Substantia nigra (tissue), 51 donors: ENCODE measurements at places on chromosomes 2 and 18.

- no peak for DNase-seq
Measured at GRCh38 chr2:179636995-179637394, 224.4 kb downstream of the ZNF385B start.

GRCh38 chr2:122219504-122219903 is 464.1 kb downstream of the TSN start:
- DNase-seq = no peak

GRCh38 chr18:37243741-37244140 is 321.9 kb downstream of the CELF4 start:
- DNase-seq = no peak

DNA sequence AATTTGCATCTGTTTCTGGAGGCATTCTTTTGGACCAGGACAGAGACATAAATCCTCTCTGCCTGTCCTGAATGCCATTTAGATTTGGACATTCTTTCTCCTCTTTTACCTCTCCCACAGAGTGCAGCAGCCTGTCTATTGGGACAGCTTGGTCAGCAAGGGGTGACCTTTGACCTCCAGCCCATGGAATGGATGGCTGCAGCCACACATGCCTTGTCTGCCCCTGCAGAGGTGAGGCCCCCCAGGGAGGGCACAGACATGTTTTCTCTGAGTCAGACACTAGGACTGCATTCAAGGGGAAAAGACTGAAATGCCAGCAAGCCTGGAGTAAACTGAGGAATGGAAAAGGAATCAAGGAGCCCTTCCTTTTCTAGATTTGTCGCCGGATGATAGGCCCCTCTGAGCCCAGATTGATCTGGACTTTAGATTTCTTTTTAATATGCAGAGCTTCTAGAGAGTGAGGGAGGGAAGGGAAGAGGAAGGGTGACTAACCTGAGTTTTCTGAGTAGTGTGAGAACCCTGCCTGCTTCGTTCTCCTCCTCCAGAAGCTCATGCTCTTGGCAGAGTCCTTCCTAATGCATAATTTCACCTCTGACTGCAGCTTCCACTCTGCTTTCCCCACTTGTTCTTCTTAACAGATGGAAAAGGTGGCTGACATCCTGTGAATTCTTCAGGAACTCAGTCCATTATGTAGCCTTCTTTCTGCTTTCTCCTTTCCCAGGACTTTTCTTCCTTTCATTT is 16.1 kb upstream of the TTLL4 start:
- no peak for DNase-seq

- no peak for DNase-seq
Measured at GRCh38 chr2:191081411-191082155, 67.6 kb upstream of the STAT1 start.

- DNase-seq = no peak
Measured at GRCh38 chr2:25213229-25213628, 44.8 kb upstream of the POMC start.

GRCh38 chr2:135005753-135006152 is 41.5 kb downstream of the MAP3K19 start:
- no peak for DNase-seq

DNA sequence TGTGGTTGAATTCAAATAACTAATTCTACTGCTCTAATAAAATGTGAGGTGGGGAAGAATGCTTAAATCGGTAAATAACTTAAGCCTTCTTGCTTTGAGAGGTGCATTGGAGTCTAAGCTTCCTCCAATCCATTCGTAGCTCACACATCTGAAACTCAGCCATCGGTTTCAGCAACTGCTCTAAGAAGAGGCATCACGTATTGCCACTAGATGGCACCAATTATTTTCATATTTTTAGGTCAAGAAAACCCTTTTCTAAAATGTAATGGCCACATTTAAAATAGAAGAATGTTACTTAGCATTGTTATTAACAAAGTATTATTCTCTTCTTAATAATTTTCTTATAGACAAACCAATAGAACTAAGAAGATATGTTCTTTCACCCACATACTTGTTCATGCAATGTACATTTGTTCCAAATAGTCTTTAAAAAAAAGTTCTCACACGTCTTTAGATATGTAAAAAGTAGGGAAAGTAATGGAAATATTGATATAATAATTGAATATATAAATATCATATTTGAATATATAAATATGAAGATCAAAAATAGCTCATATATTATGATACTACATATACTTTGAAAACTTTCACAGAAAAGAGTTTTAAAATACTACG is 229.8 kb downstream of the CCDC178 start:
- DNase-seq = no peak

DNA sequence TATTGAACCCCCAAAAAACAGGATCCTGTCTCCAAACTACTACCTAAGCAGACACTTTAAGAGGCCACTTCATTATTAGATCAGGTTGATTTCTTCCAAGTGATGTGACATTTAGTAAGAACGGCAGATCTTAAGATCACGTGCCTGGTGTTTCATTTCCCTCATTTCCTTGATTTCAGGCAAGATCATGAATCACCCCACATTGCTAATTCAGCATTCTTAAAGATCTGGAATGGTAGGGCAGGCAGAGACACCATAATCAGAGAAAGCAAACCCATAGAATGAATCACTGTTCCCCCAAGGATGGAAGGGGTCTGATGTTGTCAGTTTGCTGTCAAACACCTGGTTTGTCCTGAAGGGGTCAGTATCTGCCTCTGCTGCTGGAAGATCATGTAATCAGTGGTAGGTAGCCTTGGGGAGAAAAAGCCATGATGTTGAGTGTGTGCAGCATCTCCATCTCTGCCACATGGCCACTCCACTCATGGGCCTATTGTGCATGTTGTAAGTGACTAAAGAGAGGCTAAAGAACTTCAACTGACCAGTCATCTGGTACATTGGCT is 133.9 kb downstream of the ARHGAP15 start:
- no peak for DNase-seq

DNA sequence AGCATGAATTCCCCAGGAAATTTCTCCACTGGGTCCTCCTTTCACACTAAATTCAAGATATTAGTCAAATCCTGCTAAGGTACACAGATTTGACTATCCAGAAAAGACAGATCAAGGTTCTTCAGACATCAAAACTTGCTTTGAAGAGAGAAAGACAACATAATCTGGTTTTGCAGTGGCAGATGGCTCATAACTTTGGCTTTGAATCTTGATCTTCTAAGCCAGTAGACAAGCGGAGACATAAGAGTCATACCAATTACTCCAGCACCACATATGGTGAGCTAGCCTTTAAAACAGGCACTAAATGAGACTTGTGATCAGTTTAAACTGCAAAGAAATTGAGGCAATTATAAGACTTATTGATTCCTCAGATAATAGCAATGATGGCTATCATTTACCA is 29.3 kb downstream of the PDE11A start:
- no peak for DNase-seq

DNA sequence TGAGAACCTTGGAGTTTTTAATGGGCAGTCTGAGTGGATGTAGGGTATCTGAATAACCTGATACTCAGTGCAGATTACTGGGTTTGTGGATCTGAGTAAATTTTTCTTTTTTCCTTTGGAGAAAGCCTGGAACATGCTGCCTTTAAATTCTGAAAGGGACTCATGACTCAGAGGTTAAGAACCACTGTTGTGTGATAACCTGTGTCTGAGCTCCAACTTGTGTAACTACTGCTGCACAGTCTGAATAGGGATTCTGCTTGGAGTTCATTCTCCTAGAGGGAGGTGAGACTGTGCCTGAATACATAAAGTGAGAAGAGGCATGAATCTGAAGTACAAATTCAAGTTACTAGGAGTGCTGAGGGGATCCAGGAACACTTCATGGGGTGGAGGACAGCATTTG is 36.2 kb downstream of the KDM3A start:
- DNase-seq = no peak

DNA sequence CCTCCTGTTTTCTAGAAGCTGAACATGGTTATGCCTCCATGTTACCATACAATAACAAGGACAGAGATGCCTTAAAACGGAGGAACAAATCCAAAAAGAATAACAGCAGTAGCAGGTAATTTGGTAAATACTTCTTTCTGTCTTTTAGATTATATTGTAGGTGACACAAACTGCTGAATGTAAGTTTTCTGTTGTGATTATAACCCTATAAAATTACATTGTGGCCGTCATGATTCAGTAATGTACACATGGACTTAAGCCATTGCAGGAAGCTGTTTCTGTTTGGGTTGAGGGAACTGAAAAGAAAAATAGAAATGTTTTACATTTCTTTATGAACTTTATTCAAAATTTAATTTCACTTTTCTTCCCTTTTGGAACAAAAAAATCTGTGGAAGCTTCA is 1.2 kb downstream of the MXD1 start:
- no peak for DNase-seq

DNA sequence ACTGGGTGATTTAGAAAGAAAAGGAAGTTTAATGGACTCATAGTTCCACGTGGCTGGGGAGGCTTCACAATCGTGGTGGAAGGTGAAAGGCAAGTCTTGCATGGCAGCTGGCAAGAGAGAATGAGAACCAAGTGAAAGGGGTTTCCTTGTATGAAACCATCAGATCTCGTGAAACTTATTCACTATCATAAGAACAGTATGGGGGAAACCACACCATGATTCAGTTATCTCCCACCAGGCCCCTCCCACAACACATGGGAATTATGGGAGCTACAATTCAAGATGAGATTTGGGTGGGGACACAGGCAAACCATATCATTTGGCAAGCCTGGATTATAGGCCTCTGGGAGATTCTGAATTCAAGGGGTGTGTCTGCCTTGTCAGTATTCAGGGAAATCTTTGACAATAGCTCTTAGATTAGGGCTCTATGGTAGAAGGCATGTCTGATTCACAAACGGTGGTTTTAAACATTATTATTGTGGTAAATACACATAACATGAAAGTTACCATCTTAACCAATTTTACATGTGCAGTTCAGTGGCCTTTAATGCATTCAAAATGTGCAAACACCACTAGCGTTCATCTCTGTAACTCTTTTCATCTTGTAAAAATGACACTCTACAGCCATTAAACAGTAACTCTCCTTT is 15.3 kb upstream of the PLB1 start:
- DNase-seq = no peak

DNA sequence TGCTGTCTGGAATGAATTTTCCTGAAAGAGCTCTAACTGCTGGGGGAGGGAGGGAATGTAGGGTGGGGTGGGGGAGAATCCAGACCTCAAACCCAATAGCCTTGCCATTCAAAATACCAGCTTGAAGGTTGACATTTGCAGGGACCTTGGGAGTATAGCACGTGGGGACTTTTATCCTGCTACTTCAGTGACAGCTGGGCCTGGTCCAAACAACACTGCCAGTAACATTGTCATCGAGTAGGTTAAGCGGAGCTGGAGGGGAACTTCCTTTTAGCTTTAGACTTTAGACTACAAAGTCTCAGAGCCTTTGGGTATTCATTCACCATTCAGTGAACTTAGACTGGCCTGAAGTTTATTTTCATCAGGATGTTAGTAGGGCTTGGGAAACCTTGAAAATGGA is 248.7 kb downstream of the MEIS1 start:
- no peak for DNase-seq

DNA sequence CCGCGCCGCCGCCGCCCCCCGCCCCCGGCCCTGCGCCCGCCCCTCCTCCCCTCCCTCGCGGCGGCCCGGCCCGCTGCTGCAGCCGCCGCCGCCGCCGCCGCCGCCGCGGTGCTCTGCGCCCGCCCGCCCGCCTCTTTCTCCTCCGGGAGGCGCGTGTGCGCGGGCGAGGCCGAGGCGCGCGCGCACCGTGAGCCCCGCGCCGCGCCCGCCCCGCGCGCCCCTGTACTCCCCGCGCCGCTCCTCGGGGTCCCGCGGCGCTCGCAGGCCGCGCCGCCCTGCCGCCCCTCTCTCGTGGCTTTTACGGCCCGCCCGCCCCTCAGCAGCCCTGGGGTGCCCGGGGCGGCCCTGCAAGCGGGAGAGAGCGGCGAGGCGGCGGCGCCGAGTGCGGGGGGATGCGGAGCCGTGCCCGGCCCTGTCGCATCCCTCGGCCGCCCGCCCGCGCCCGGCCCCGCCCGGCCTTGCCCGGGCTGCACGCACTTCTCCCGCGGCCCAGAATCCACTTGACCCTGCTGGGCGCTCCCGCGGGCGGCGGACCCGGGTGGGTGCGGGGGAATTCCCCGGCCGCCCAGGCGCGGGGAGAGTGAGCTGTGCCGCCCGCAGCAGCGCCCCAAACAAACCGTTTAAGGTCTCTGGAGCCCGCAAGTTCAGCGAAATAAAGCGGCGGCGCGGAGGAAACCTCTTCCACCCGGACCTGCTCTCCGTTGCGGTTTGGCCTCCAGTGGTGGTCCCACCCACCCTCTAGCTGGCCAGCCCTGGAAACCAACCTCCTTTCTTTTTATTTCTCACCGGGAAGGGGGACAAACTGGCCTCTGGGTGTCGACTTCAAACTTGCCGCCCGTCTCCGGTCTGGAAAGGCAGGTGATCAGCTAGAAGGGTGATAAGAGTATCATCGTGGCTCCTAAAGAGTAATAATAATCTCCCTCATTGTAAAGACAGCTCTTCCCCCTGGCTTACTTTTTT is 37.4 kb downstream of the AFF3 start:
- peak; percentile 20 for DNase-seq

DNA sequence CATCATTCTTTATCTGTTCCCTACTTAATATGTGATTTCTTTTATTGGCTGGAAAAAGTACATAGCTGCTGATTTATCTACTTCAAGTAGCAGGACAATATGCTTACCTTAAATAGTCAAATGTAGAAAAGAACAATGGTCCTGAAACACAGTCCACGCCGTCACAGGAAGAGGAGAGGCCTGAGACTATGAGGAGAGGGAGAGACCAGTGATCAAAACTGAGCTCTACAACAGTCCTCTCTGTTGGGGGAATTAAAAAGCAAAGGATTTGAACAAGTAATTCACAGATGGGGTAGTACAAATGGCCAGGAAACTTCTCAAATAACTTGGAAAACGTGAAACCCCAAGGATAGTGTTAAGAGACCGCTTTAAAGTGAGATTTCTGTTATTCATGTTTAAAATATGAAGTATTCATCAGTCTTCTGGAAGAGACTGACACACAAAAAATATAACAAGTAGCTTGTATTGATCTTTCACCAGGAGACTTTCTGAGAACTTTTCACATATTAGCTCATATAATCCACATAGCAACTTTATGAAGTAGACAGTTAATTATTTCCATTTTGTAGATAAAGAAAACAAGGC is 20.2 kb downstream of the SCYGR8 start:
- DNase-seq = no peak

DNA sequence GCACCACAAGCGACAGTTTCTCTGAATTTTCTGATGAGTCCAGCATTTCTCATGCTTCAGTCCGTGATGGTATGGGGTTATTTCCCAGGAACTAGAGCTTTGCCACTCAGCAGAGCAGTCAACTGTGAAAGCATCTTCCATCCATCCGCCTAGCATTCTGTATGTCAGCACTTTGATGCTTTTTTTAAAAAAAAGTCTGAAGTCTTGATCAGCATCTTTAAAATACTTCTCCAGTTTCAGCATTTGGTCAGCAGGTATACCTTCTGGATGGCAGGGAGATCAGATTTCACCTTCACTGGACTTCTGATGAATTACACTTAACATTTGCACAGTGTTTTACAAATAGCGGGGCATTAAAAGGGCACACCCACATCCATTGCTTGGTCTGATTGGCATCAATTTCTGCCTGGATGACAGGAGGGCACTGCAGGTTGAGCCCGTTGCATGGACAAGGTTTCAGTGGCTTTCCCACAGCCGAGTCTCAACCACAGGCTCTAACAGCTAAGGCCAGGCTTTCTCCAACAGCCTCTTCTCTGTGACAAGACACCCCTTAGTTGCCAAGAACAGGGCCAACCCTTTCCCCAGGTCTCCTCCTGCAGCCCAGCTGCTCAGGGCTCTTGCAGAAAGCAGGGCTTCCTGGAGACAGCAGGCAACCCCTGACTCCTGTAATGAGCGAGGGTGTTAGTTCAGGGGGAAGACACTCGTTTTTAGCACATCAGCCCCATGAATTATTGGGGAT is 54.0 kb downstream of the EMILIN2 start:
- DNase-seq = no peak
